ENCODE measurements at places on chromosomes 11 and 22.

DNA sequence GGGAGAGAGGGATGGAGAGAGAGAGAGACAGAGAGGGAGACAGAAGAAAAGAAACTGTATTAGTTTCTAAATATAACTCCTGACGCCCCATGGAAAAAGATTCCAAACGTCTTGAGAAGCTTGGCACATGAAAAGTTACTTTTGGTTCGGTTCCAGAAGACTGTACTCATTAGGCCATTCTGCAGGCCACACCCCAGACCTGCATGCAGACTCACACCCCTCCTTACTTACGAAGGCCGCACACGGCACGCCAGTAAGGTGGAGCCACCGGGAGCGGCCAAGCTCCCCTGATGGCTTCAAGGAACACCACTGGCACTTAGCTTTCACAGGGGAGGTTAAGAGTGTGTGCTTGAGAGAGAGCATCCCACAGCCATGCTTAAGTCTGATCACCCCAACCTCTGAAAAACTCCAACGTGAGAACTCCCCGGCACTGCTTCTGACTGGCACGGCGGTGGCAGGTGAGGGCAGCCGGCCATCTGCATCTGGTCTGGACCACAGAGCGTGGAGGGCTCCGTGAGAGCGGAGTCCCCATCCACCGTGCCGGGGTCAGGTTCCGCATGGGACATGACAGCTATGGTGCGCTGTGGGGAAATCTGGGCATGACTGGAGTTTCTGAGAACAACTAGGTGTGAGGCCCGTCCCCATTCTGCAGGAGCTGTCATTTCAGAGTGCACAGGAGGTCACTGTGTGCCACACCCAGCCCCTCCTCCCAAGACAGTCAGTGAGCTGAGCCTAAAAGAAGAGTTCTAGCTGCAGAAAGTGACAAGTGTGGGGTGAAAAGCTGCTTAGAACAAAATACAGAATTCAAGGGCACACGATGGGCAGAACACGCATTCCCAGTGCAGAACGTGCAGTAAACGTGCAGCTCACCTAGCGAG is 62.4 kb downstream of the MYH9 start:
- no peak for DNase-seq

DNA sequence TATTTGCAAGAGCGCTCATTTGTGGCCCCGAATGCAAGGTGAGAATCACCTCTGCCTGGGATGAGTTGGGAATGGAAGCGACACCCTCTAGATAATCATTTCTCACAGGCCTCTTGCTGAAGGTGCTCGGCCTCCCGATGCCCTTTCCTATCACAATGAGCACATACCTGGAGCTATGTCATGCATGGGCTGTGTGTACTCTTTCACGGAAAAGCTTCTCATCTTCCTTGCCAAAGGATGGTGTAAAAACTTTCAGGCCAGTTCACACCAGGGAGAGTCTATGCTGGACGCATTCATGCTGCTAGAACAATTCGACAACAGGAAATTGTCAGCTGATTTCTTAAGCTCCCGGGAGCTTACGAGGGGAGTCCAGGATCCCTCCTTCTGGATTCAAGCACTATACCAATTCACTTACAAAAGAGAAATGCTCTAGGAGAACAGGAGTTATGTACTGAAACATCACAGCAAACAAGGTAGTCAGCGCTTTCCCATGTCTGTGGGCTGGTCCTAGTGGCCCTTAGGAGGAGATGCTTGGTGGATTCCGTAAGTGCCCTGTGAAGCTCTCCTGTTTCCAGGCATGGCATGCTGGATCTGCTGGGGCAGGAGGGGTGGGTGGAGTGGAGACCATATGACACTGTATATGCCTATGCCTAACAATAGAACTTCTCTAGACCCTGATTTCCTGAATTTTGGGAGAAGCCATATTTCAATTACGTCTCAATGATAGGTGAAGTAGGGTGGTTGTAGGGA is 53.1 kb upstream of the B3GAT1 start:
- DNase-seq = no peak

- no peak for DNase-seq
Observed at GRCh38 chr11:107682171-107682570, 29.7 kb downstream of the SLN start.

DNA sequence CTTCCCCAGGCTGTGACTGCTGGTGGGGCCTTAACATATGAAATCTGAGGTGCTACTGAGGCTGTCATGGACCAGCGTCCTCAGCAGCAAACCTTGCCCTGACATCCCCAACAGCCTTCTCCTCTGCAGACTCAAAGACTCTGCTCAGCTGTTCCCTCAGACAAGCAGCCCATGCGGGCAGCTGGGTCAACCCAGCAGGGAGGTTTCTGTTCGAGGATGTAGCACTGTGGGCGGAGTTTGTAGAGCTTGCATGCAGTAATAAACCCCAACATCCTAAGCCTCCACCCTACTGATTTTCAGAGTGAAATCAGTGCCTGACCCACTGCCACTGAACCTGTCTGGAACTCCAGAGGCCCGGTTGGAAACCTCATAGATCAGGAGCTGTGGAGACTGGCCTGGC is 88.8 kb upstream of the XKR3 start:
- no peak for DNase-seq

DNA sequence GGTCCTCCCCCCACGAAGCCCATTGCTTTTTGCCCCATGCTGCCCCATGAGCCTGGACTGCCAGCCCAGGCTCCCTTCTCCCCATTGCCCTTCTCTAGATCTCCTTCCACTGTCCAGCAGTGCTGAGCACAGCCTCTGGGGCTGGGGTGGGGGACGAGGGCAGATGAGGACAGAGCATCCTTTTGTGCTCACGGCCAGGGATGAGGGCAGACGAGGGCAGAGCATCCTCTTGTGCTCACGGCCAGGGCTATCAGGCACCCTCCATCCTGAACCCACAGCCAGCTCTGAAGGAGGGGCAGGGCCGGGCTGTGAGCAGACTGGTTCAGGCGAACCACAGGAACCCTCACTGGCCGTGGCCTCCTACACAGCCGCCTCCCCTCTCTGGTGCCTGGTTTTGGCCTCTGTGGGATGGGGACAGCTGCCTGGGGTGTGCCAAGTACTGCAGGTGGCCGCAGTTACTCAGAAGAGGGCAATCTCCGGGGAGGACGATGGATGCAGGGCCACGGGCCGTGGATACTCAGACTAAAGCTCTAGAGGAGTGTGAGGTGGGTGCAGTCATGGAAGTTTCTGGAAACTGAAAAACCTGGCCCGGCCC is 1258.8 kb downstream of the BRD1 start:
- DNase-seq = no peak

GRCh38 chr11:28738549-28738948 is 630.4 kb downstream of the METTL15 start:
- DNase-seq = no peak

- DNase-seq = no peak
Observed at GRCh38 chr11:88344869-88345268, 7.3 kb upstream of the CTSC start.

GRCh38 chr11:105858841-105859240 is 163.2 kb downstream of the MSANTD4 start:
- DNase-seq = no peak

GRCh38 chr22:23888615-23889401 is 5.4 kb upstream of the MIF start:
- no peak for DNase-seq
